CD8-positive, alpha-beta memory T cell (primary cell): ENCODE measurements at places on chromosomes 4 and X. TPM values are rescaled to one million over a fixed set of nuclear protein-coding genes. Genes with fewer than 3 reads are reported as not detected.

Gene GPR50
- polyA plus RNA-seq = not detected

- no peak for DNase-seq
- H3K4me3 ChIP-seq = no peak overlapping the region
These were observed 6.5 kb upstream of the NDST4 start for GRCh38 chr4:115119804-115120352.

DNA sequence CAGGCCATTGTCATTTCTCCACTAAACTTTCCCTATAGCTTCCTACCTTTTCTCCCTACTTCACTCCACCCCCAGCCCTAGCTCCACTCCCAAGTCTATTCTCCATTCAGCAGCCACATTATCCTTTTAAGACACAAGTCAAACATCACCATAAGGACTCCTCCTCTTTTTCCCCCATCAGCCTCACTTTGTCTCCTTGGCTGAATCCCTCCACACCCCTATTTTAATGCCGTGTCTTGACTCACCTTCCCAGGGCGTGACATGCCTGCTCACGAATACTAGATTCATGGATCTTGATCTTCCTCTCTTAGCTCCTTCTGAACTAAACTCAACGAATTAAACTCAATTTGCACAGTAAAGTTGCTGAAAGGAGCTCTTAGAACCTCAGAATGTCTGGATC lies 281.9 kb downstream of the PTTG2 start:
- peaks cover 17% of the 10 kb centered on the region for H3K4me1 ChIP-seq
- DNase-seq = no peak
- no peaks in the 10 kb centered on the region for H3K36me3 ChIP-seq
- H3K4me3 ChIP-seq = no peak overlapping the region

- no peaks in the 10 kb centered on the region for H3K36me3 ChIP-seq
- no peak for DNase-seq
- H3K4me1 ChIP-seq = peaks cover 32% of the 10 kb centered on the region
These were observed 17.1 kb upstream of the C1QTNF7 start for GRCh38 chr4:15410750-15411149.

DNA sequence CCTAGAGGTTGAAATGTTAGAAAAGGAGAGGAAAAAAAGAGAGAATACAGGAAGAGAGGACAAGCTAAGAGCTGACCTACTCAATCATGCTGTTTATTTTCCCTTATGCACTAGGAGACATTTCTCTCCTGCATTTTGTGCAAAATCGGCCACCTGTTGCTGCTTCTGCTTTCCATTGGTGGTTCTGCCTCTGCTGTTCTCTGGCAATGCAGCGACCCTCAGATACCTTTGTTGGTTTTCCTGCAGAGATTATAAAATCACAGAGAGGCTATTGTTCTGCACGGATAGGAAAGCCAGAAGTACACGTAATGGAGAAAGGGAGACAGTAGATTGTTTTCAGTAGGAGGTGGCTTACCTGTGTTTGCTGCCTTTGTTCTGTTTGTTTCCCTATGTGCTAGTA lies 108.9 kb downstream of the UNC5C start:
- H3K27ac ChIP-seq = no peak overlapping the region
- no peak overlapping the region for H3K4me3 ChIP-seq
- H3K27me3 ChIP-seq = no peaks in the 10 kb centered on the region
- H3K4me1 ChIP-seq = no peaks in the 10 kb centered on the region
- DNase-seq = no peak

Gene BEX1
- polyA plus RNA-seq = 0.28 TPM

GRCh38 chr4:7280926-7281690 lies 88.8 kb downstream of the SORCS2 start:
- H3K27ac ChIP-seq = no peak overlapping the region
- DNase-seq = no peak
- no peak overlapping the region for H3K4me3 ChIP-seq
- H3K4me1 ChIP-seq = no peaks in the 10 kb centered on the region

Gene MAGEA1
- not detected for polyA plus RNA-seq

Gene NKRF
- polyA plus RNA-seq = 7.5 TPM

DNA sequence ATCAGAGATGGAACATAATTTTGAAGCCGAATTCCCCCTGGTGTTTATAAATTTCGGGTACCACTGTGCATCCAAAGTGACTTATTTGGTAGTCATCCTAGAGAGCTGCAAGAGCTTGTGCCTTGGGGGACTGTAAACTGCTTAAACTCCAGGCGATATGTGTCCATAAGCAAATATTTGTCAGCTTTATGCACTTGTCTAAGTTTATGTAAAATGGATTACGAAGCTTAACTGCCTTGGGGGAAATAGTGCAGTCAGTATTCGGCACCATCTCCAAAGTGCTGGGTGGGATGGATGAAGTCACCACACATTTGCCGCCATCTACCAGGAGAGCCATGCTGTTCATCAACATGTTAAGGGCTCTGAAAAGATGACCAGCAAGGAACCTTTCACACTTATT lies 65.9 kb downstream of the CC2D2A start:
- H3K27ac ChIP-seq = no peak overlapping the region
- no peaks in the 10 kb centered on the region for H3K4me1 ChIP-seq
- no peak overlapping the region for H3K4me3 ChIP-seq
- no peaks in the 10 kb centered on the region for H3K36me3 ChIP-seq

Gene C4orf50
- 0.08 TPM for polyA plus RNA-seq
